ENCODE measurements at places on chromosomes 5 and 9.

GRCh38 chr5:69148981-69149675 lies 17.8 kb upstream of the CCNB1 start:
- no peak for DNase-seq

- DNase-seq: no peak
Measured at GRCh38 chr5:153523211-153523610, 32.7 kb downstream of the GRIA1 start.

- DNase-seq: no peak
Measured at GRCh38 chr9:76155361-76155760, 238.9 kb downstream of the RFK start.

- DNase-seq: no peak
Measured at GRCh38 chr9:14466828-14467227, 152.9 kb upstream of the NFIB start.

DNA sequence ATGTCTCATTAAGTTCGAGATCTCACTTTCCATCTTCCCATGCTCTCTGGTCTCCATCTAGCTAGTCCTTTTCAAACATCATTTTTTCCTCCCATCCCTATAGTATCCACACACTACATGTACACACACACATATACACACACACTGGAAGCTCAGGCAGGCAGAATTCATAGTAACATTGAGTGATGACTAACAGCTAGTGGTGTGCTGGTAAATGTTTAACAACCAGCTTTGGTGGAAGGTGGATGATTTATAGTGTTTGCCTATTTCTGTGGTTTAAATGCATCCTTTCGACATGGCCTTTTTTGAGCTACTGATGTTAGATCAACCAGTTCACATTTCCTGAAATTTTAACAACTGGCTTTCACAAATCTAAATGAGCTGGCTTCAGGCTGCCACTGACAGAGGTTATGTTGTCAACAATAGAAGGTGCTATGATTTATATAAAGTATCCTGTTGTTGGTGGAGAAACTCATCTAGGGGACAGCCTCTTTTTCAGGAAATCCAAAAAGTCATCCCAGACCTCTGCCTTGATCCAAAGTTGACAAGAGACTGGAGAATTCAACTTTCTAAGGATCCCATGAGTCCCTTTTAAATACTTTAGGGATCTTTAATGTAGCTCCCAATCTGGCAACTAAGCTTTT lies 117.8 kb downstream of the CCDC192 start:
- DNase-seq: no peak

GRCh38 chr5:141513627-141514329 lies 24.9 kb downstream of the PCDHGC5 start:
- no peak for DNase-seq

GRCh38 chr5:67149951-67150523 lies 46.6 kb downstream of the CD180 start:
- DNase-seq: no peak

- DNase-seq: no peak
Measured at GRCh38 chr5:123671042-123671441, 159.1 kb downstream of the CSNK1G3 start.

All from activated naive CD8-positive, alpha-beta T cell treated with anti-CD3 and anti-CD28 coated beads, Interleukin-2, amount 50 U/mL, for 16 hours (primary cell).